ENCODE measurements at places on chromosomes 4 and X.

GRCh38 chrX:133570549-133570948 lies 155.3 kb upstream of the GPC4 start:
- peak; percentile 57 for DNase-seq

GRCh38 chr4:97984545-97985131 lies 158.6 kb downstream of the STPG2 start:
- no peak for DNase-seq

DNA sequence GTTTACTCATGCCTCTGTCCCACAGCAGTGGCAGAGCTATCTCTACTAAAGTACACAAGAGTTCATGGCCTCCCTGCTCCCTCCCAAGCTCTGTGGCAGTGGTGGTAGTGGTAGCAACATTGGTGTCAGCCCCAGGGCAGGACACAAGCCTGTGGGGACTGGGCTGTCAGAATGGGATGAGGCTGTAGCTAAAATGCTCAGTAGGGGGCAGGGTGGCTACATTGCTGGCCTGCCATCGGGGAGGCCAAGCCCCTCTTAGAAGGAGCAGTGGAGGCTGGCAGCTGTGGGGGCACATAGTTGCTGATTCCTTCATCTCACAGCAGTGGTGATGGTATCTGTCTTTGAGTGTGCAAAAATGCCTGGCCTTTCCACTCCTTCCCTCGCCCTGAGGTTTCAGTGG lies 461.7 kb downstream of the PCDH18 start:
- no peak for DNase-seq

GRCh38 chr4:93646233-93646930 lies 182.2 kb upstream of the ATOH1 start:
- no peak for DNase-seq

DNA sequence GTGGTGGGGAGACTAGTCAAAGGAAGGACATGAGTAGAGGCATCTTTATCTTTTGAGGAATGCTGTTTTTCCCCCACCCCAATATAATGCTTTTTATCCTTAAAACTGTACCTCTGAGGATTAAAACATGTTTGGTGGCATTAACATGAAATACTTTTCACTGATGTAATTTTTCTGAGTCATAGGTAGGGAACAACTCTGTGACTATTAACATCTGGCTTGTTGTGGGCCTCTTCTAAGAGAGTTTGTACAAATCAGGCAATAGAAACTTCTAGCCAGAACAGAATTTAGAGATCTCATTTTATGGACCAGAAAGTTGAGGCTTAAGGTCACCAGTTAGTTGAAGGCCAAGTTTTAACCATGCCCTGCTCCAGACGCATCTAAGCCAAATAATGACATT lies 207.6 kb downstream of the SOX3 start:
- DNase-seq = no peak
